CD4-positive, alpha-beta T cell treated with Interleukin-1 beta for 1 hour (primary cell): ENCODE measurements at places on chromosomes 16 and 17.

- no peak for DNase-seq
Observed at GRCh38 chr17:44872131-44872768, 24.6 kb downstream of the HIGD1B start.

- no peak for DNase-seq
Observed at GRCh38 chr17:67171560-67171959, 73.4 kb downstream of the HELZ start.

DNA sequence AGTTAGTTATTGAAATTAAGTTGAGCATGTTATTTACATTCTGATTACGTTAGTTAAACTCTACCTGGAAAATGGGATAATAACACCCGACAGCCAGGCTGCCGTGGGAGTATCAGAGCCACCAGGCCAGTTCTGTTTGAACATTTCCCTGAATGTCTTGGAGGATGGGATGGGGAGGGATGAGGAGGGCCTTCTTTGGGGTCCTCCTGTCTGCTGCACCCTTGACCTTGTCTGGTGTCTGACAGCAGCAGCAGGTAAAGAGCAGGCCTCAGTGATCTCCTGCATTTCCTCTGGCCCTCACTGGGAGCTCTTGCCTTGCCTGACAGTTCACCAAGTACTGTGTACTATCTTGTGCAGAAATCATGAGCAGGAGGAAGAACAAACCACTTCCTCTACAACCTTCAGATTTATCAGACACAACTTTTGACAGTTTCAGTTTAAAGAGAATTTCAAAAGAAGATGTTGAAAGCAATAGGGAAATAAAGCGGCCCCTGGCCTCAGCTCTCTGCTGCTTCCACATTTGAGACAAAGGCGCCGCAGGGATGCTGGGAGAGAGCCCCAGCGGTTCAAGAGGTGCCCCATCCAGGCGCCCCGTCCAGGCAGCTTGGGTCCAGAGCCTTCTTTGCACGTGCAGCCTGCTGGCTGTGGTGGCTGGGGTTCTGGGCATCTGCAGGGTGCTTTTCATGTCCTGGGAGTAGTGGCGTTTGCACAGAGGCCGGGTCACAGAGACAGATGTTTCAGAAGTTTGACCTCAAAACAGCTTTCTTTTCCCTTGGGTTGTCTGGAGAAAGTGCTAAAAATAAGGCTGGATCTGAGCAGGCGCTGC is 25.3 kb downstream of the CMIP start:
- peak; percentile 42 for DNase-seq

DNA sequence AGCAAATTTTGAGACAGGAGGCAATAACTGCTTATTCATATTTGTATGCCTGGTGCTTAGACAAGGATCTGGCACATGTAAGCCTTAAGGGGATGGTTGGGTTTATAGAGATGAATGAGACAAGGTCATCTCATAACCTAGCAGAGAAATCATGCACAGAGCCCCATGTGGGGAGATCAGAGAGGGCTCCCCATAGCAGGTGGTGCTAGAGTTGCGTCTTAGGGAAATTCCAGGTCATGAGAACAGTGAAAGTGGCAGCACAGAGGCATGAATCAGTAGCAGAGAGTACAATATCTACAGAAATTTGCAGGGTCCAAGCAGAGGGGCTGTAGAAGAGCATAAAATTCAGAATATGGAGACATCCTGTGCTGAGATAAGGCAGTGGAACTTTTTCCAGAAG is 57.3 kb downstream of the SLC6A2 start:
- DNase-seq, result no peak

DNA sequence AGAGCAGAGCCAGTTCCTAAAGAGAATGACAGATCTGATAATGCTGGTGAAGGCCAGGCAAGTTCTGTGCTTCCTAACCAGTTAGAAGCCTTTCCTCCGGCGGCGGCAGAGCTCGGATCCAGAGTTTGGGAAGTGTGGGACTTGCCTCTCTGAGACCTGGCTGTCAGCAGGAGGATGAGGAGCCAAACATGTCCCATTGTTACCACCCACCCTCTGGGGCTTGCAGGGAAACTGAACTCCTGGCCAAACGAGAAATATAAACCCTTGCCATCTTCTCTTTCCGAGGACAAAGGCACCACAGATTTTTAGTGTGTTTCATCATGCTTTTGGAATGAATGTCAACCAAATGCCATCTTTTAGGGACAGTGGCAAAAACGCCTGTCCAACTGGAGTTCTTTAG is 80.2 kb upstream of the SMURF2 start:
- DNase-seq, result no peak

- DNase-seq, result peak; percentile 66
Observed at GRCh38 chr17:32483451-32484019, 3.3 kb upstream of the CDK5R1 start.

DNA sequence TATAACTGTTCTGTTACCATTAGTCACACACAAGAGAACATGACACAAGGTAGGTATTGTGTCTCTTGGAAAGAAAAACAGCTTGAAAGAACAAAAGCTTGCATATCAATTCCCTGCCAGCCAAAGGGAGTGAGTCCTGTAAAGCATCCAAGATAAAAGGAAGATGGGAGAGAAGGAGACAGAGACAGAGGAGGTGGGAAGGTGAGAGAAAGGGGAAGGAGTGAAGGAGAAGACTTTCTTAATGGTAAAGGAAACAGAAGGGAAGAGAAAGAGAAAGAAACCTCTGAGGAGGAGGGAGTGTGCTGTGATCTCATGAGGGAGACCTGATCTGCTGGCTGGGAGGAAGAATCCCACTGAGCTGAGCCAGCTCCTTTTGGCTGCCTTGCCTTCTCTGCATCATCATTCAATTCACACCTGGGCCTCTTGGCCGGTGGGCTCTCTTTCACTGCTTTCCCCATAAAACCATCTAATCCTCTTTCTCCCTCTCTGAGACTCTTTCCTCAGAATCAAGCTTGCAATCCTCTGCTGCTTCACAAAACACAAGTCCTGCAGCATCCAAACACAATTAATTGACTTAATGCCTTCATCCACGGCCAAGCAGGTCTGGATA is 271.6 kb downstream of the ABCC12 start:
- DNase-seq, result no peak

DNA sequence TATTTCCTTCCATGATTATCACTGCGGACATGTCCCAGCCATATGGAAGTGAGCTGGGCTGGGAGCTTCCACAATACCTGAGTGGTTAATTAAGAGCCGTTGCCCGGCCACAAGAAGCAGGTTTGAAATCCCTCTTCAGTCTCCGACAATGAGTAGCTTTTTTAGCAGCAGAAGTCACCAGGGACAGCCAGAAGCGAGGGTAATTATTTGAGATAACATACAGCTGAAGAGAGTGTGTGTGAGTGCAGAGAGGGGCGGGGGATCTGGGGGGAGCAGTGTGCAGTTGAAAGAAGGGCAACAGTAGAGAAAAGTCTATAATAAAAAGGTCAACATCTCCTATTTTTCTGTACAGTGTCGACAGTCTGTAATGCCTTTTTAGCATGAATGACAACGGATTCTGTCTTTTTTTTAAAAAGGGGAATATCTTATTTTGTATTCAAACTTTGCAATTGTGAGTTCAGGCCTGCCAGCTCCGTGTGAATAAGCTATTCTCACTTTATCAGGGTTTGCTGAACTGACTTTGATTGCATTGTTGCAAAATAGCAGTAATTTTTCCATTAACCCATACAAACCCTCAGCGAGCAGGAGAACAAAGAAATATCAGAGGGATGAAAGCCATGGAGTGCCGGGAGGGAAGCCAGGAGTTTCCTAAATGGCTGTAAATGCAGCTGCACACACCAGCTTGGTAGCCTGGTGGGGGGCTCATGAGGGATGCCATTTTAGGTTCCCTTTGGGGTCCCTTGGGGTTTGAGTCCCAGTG is 220.3 kb upstream of the IRX3 start:
- DNase-seq, result no peak

GRCh38 chr17:15238057-15238456 is 27.1 kb downstream of the PMP22 start:
- no peak for DNase-seq

- no peak for DNase-seq
Observed at GRCh38 chr16:15492091-15492740, 57.8 kb downstream of the BMERB1 start.

DNA sequence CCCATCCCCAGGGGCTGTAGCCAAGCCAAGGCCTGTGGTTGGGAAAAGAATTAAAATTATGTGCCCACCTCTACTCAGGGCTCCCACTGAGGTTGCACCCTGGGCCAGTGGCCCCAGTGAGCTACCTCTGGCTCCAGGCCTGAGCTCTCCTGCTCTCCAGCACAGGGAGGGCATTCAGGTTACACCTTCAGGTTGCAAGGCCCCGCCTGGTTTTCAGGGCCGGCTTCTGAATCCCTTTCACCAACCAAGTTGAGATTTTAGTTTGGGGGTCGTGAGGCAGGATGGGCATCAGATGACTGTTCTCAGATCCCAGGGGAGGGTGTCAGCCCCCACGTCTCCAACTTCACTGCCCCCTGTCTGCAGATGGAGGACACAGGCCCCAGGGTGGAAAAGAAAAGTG is 8.0 kb upstream of the KATNB1 start:
- no peak for DNase-seq

DNA sequence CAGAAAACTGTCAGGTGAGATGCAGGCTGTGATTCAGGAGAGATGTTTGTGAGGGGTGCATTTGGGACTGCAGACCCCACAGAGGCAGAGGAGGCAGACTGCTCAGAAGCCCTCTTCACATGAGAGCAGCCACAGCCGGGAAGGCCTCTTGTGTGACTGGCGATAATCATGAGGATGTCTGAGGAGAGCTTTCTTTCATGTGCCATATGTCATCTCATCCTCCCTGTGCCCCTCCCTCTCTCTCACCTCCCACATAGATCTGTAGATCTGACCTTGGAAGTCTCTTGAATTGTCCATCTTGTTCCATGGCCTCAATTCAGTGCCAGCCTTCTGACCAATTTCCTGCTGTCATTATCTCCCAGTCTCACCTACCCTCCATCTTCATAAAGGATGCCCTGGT is 50.5 kb downstream of the EPN2 start:
- no peak for DNase-seq

GRCh38 chr17:47674499-47674898 is 19.5 kb upstream of the TBKBP1 start:
- DNase-seq, result no peak

DNA sequence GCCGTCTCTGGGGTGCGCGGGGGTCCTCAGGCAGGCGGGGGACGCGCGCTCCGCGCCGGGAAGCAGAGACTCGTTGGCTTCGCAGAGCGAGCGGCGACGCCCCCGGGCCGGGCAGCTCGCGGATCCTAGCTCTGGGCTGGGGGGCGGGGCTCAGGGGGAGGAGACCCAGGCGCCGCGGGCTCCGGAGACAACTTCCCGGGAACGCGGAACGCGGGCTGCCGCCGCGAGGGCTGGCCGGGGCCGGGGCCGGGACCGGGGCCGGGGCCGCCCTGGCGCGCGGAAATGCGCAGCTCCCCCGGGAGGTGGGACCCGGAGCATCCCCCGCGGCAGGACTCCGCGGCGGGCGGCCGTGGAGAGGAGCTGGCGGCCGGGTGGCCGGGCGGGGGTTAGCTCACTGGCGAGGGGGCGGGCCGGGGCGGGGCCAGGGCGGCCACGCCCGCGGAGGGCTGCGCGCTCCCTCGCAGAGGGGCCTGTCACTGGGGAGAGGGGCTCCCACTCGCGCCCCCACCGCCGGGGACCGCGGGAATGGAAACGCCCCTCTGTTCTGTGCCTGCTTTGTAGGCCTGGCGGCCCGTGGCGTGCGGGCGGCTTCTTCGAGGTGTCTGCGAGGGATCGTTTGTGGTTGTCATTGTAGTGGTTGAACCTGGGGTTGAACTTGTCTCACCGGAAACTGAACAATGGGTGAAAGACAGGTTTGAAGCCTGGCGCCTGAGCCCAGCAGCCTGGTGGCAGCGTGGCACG is at the start of gene GAS7:
TSS of gene GAS7 (minus strand) at position 98 of the 741 bp plus-strand sequence.
- peak; percentile 52 for DNase-seq

GRCh38 chr17:57518587-57519581 is 226.2 kb downstream of the CCDC182 start:
- DNase-seq, result no peak

GRCh38 chr16:11370084-11370931 is 25.0 kb downstream of the RMI2 start:
- peak; percentile 80 for DNase-seq

DNA sequence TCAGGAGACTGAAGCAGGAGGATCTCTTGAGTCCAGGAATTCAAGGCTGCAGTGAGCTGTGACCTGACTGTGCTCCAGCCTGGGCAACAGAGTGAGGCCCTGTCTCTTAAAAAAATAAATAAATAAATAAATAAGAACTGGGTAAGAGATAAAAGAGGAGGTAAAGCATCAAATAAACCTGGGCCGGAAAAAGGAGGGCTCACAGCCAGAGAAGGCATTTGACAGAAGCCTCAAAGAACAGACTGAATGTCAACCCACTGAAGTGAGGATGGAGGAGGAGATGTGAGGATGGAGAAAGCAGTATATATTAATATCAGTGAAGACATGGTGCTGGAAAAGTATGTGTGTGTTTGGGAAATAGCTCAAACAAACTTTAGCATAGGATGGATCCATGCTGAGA is 6.1 kb downstream of the NOG start:
- no peak for DNase-seq

DNA sequence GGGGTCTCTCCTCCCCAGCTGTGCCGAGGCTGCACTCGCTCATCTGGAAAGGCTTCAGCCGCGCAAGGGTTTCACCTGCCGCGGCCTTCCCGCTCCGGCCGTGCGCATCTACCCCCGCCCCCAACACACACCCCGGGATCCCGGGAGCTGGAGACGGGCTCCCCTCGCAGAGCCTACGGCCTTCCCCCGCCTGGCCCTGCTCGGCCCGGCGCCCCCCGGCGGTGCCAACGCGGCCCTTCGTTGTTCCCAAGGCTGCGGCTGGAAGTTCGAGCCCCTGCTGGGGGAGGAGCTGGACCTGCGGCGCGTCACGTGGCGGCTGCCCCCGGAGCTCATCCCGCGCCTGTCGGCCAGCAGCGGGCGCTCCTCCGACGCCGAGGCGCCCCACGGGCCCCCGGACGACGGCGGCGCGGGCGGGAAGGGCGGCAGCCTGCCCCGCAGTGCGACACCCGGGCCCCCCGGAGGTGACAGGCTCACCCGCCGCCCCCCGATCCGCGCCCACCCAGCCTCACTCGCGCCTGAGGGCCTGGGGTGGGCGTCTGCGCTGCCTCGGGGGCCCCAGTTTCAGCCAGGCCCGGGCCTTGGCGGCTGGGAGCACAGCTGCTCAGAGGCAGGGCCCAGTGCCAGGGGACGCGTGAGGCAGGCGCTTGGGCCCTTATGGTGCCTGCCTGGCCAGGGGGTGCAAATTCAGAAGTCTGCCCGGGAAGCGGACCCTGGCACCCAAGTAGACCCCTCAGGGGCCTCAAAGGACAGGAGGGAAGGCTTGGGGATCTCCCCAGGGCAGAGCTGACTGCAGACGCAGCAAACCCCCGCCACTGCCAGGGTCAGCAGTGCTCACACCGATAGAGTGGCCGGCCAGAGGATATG is 11.2 kb downstream of the GALK1 start:
- DNase-seq, result peak; percentile 76

DNA sequence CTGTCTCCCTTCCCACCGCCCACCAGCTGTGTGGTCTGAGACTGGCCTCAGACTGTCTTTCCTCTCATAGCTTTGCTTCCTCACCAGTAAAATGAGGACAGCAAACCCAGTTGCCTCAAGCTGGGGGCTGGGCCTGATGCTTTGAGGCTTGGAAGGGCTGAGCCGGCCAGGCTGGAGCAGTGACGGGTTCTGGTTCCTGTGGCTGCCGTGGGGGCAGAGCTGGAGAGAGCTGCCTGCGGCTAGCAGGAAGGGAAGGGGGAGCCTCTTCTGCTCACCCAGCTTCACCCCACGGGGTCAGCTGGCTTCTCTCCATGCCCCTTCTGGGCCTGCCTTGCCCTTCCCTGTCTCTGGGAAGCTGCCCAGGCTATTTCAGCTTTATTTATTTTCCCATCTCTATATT is 23.7 kb downstream of the LASP1 start:
- DNase-seq, result no peak
